ENCODE measurements at places on chromosomes 5 and 9. TPM values are rescaled to one million over a fixed set of nuclear protein-coding genes. Genes with fewer than 3 reads are reported as not detected.

DNA sequence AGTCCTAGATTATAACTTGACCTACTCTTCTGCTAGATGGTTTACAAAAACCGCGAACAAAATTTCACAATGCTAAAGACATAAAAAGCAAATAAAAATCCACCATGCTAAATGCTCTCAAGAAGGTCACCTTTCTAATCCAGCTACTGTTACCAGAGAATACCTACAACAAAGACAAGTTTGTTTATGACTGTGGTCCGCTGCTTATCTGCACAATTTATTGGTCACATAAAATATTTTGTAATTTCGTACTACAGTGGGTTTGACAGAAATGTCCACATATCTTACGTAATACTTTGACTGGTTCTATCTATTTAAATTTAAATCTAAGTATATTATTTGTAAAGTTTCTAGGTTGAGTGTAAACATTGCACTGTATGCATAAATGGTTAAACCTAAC lies 257.6 kb upstream of the ZNF608 start:
- no peak for DNase-seq

DNA sequence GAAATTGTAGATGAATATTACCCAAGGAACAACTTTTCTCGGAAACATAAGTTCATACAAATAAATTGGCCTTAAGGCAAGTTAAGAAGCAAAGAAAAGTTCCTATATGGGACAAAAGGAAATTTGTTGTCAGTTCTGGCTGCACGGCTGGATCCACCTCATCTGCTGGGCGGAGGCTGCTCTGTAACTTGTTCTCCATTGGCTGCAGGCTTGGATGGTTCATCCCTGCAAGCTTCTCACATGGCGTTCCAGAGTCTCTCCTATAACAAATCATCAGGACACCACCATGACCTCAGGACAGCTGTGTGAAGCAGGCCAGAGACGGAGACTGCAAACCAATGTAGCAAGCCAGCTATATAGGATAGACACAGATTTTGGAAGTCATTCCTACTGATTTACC lies 81.4 kb upstream of the DAB2 start:
- no peak for DNase-seq

DNA sequence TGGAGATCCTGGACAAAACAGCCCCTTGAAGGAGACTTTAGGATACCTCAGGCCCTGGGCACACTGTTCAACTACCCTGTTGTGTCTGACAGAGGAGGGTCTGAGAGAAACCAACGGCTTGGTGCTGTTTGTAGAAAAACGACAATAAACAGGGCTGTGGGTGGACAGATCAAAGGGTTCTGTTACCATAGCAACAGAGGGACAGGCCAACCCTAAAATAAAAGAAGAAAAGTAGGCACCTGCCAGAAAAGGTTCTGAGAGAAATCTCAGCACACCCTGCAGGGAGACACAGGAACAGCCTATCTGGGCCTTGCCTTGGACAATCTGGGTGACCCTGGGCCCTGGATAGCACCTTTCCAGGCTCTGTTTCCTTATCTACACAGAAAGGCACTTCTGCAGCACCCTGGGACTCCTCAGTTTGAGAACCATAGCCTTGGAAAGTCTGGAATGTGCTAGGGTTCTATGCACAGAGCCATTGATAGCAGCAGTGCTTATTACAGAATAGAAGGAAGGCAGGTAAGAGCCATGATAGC lies 104.8 kb upstream of the TBC1D2 start:
- no peak for DNase-seq

- no peak for DNase-seq
Measured at GRCh38 chr5:128778474-128778873, 186.8 kb upstream of the SLC27A6 start.

Gene TYRP1
- total RNA-seq: not detected

DNA sequence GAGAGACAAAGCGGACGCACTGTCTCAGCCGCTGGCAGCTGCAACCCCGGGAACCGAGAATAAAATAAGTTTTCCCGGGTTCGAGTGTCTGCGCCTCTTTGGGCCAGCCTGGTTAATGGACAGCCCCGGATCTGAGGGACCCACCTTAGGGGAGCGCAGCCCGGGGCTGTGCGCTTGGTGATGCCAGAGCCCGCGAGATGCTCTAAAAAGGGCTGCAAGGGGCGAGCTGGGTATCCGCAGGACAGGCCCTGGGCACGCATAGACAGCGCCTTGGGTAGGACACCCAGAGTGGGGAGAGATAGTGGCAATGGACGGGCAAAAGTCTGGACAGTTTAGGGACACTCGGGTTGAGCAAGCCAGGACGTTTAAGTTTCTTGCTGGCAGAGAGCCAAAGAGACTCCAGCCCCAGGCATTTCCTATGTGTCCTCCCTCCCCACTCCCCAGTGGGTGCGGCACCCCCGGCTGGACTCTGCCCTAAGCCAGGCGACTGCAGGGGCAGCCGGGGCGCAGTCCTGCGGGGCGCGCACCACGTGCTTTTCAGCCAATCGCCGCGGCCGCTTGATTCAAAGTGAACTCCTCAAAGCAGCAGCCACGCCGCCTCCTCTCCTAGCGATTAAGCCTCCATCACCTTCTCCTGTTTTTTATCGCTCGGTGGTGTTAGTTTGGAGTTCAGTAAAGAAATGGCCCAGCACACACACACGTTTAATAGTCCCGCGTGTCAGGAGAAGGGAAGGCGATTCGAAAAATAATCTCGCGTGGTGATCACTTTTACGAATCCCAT lies 616 bp upstream of the ENC1 start:
- peak; percentile 93 for DNase-seq

- peak; percentile 44 for DNase-seq
Measured at GRCh38 chr5:79236970-79237739, 1.2 kb downstream of the JMY start.

GRCh38 chr5:107322936-107323335 lies 347.8 kb downstream of the EFNA5 start:
- DNase-seq: no peak

GRCh38 chr5:156000115-156000514 lies 326.8 kb upstream of the SGCD start:
- no peak for DNase-seq

Gene ZNF169
- 67.3 TPM for total RNA-seq

Gene SPATA31A3
- total RNA-seq: not detected

- no peak for DNase-seq
Measured at GRCh38 chr5:36202521-36202961, 39.2 kb downstream of the NADK2 start.

DNA sequence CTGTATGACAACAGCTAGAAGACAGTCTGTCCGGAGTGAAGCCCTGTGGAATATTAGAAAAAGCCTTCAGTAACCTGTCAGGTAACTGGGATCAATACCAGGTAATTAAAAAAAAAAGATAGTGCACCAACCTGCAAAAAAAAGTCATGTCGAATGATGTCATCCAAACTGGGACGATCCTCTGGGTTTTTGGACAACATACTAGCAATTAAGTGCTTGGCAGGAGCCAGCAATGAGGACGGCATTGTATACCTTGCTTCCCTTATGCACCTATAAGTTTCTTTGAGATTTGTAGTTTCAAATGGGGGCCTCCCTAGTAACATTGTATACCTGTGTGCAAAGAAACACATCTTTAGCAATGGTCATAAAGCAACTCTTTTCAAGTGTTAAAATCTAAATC lies 2.8 kb downstream of the PLK2 start:
- no peak for DNase-seq

- DNase-seq: no peak
Measured at GRCh38 chr5:32713361-32713769, 2.2 kb downstream of the NPR3 start.

DNA sequence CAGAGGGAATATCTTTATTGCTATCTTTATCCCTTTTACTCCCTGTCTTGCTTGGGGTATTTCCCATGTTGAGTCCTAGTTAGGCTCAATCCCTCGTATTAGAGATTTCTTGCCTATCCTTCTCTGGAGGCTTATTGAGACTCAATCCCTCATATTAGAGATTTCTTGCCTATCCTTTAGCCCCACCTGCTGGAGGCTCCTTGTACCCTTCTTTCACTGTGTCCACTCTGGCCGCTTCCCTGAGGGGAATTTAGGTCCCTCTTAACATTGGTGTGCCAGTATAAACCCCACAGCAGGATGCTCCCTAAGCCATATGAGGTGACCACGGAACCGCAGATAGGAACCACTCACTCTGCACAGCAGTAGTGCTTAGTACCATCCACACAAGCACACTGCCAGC lies 110.7 kb upstream of the MAMDC2 start:
- DNase-seq: no peak

Gene OGN
- total RNA-seq: 8.3 TPM

DNA sequence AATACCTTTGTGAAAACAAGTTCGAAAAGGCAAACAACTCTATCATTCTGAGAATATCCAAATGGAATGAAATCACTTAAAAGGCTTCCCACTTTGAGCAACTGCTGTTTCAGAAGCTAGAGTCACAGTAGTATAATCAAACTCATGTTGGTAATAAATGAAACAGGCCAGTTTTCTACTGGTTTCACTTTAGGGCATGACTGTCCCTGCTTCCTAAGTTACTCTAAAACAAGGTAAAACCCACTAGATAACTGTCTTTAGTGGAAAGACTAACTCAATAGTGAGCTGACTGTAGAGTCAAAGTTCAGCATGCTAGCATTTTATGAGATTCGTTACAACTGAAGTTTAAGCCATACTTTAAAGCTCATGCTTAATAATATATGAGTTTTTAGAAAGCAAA lies 6.0 kb downstream of the CDC26 start:
- DNase-seq: no peak

Gene S1PR3
- total RNA-seq: 2.0 TPM

DNA sequence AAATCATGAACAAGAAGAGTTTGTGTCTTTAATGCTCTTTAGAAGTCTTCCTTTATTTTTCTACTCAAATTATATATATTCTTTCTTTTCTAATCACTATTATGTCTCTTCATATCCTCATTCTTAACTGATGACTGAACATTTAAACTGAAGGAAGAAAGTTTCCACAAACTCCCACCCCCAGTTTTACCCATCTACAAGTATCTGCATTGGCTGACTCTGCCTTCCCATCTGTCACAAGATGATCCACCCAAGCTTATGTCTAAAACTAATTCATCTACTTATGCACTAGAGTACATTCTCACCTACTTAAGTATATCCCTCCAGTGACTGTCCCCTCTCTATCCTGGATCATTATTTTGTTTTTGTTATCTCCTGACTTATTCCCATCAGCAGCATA lies 344.5 kb downstream of the PRR16 start:
- DNase-seq: no peak

- no peak for DNase-seq
Measured at GRCh38 chr5:52985306-52985705, 3.8 kb upstream of the ITGA2 start.

DNA sequence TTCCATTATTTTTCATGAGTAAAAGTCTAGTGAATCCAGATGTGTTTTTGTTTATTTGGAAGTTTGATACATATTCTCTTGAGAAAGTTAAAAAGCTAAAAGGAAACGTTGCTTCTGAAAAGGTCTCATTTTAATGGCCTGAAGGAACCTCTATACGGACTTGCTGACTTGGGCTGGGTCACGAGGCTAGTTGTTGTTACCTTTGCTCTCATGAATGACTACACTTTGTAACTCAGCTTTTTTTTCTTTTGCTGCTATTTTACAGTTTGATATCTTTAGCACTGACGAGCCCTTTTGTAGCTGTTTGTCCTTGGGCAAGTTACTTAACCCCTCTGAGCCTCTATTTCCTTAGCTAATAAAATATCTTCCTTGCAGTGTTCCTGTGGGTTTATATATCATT lies 211.5 kb downstream of the PCSK5 start:
- DNase-seq: no peak

All from transverse colon (tissue), 4 donors.